Astrocyte of the hippocampus (primary cell): ENCODE measurements at places on chromosomes 11 and 22.

- no peak for DNase-seq
These were observed at the start of gene MRGPRX4 for GRCh38 chr11:18172666-18173065. Gene MRGPRX4, plus strand, starts transcription at chr11:18172837. Its CDS starts 420 bp downstream, at chr11:18173257.

DNA sequence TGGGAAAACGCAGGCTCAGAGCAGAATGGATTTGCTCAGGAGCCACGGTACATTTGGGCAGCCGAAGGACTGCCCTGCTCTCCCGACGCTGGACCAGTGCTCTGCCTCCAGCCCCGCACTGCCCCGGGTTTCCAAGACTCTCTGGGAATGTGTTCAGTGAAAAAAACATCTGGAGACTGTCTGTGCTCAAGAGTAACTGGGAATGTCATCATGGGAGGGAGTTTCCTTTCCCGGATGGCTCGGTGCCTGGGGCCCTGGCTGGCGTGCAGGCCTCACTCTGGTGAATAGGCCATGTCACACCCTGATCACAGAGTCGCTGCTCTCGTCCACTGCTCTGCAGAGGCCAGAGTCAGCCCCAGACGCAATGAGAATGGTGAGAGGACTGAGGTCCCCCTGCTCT, 9.8 kb upstream of the APOL6 start:
- DNase-seq: peak; percentile 39

DNA sequence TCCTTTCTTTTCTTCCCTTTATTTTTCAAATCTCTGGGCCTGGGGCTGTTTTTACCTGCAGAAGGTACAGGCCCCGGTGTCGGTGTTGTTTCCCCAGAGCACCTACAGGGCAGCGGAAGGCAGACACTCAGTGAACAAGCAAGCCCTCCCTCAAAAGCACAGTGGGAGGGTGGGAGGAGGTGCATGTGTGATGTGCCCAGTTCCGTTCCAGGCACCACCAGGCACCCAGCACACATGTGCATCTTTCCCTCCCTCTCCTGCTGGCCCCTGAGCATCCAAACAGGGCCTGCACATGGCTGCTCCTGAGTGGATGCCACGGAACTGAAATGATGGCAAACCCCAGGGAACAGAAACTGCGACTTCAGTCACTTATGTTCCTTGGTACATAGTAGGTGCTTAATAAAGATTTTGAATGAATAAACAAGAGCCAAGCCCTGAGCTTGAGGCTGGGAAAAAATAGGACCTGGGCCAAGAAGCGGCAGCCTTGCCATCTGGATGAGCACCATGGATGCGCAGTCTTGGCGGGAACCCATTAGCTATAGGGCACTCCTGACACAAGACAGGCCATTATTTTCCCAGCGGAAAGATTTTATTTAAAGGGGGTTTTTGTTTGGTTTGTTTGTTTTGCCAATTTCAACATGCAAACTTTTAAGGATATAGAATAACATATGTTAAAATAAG, 47.8 kb downstream of the ARRB1 start:
- no peak for DNase-seq

DNA sequence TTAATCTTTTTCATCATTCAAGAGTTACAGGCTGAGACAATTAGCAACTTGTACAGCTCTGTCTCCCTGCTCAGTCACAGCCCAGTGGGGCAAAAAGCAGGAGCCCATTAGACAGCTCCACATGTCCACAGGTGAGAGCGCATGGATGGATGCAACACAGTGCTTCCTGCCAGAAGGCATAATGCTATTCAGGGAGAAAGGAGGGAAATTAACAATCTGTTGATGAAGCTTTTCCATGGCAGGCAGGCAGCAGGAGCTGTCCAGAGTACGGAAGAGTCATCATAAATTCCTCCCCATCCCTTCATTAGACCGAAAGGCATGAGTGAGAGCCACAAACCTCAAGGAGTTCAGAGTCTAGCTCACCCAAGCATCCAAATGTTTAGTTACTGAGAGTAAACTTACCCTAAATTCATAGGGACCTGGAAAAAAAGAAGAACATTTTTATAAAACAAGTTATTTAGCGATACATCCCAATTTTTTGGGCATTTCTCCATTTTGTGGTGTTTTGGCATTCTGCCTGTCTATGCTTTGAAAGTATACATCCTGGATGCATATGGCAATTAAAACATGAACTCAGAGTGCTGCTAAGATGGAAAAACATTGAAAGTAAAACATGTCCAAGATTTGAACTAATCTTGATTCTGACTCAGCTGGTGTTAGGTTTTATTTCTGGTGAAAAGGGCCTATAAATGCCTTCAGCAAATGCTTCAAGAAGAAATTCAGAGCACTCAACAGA, 428.1 kb downstream of the OPCML start:
- DNase-seq: peak; percentile 15

DNA sequence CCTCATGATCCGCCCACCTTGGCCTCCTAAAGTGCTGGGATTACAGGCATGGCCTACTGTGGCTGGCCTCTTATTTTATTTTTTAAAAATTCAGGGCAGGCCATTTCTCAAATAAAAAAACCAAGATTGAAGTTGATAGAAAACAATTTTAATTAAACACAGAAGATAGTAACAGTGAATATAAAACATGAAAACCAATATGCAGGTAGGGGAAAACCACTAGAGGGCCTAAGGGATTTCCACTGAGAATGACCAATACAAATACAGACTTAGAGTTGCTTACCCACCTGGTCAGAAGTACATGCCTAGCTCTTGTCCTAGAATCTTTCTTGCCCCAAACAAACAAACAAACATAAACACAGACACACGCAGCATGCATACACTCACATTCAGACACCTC, 1.7 kb upstream of the RTCB start:
- DNase-seq: peak; percentile 23

GRCh38 chr11:34288492-34288891, 69.3 kb downstream of the ABTB2 start:
- no peak for DNase-seq

GRCh38 chr11:84543367-84544159, 1083.6 kb downstream of the DLG2 start:
- peak; percentile 5 for DNase-seq

- no peak for DNase-seq
These were observed 15.1 kb downstream of the P2RY2 start for GRCh38 chr11:73233211-73233610.

DNA sequence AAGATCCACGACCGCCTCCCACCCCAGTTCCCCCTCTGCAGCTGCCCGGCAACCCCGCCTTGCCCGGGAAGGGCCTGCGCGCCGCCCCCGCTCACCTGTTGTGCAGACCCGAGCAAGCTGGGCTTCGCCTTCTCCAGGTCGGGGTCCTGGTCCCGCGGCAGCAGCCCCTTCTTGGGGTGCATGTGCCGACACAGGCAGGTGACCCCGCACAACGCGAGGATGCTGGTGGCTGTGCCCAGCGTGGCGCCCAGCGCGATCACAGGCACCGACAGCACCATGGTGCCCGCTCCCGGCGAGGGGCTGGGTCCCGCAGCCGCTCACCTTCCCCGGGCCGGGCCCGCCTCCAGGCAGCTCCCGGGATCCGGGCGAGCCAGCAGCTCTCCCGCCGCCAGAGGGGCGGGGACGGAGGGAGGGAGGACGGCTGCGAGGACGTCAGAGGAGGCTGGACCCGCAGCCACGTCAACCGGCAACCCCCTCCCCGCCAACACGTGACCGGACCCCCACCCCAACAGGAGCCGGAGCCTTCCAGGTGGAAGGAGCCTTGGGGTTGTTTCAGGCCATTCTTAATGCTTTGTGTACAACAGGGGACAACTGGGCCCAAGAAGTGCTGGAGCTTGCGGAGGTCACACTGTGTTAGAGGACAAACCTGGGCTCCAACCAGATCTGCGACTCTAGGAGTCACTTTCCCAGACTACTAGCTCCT, at the start of gene SYT13:
SYT13 (minus strand) TSS at position 412 of the 703 bp plus-strand sequence; CDS start at position 278, 134 bp downstream.
- DNase-seq: peak; percentile 66

GRCh38 chr11:94533696-94534630, 9.8 kb upstream of the FUT4 start:
- DNase-seq: no peak

GRCh38 chr11:35525501-35526175, at the start of gene PAMR1:
Gene PAMR1, minus strand, starts transcription at chr11:35525616. Its CDS starts 31 bp downstream, at chr11:35525585.
- DNase-seq: peak; percentile 88

DNA sequence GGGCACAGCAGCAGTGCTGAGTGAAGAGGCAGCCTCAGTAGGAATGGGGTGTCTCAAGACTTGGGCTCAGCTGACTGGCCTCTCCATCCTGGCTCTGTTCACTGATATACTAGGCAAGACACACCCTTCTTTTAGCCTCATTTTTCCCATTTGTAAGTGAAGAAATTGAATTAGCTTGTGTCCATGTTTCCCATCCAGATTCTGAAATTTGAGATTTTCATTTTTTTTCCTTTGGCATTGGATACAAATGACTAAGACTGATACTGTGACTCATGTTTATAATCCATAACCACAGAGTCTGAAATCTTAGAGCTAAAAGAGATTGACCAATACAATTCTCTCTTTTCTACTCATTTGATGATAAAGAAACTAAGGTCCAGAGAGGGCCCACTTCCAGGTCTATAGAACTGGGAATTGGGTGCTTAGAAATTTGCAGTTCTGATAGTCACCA, 110.9 kb downstream of the KCNC1 start:
- DNase-seq: peak; percentile 31

DNA sequence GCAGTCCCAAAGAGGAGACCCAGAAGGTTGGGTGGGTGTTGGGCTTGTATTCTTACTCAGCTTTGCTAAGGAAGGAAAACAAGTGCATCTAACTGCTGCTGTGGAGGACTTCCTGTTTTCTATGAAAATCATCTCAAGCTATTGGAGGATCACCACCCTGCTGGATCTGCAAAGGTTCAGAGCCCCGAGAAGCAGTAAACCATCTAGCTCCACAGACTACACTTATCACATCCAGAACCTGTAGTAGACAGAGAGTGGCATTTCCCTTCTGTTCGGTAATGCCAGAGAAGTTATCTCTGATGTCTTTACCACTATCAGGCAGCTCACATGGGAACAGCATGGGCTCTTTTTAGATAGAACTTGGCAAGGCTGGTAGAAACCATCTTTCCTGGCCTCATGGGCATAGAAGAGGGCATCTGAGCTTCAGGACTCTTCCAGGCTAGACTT, 21.7 kb downstream of the KCNJ1 start:
- DNase-seq: no peak

- peak; percentile 89 for DNase-seq
These were observed 5.9 kb downstream of the TAB1 start for GRCh38 chr22:39405346-39406085.

DNA sequence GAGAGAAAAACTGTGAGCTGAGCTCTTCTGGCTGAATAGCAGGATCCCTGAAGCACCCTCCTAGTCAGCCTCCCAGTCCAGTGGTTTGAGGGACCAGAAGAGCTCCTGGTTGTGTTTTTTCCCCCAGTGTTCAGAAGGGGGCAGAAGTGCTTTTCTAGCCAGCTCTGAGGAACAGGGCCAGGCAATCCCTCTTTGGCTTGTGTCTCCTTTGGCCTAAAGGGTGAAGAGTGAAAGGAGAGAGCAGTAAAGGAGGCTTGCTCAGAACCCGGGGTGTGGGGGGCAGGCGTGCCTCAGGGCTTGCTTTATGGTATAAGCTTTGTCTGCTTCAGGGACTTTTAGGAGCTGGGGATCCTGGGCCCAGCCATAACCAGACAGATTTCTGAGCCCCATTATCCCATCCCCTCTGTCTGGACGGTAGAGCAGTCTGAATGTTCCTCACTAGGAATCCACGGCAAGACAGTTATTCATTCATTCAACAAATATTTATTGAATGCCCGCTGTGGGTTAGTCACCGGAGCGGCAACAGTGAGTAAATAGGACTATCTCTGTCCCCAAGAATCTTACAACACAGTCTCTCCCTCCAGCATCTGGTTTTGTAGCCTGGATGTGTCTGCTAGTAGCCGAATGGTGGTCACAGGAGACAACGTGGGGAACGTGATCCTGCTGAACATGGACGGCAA, 14.5 kb downstream of the ACP2 start:
- DNase-seq: peak; percentile 65

DNA sequence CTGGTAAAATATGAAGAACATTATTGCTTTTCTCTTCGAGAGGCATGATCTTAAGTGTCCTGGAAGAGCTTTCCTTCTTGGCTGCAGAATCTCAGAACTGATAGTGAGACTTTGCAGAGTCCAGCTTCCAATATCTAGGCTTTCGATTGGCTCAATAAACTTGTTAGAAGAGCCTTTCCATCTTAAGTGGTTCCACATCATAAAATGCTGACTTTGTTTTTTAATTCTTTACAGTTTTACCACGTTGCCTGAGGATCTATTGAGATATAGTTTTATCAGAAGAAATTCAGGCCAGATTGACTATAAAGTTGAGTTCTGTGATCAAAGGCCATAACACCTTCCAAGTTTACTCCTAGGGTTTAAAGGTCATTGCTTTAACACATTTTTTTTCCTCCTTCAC, 15.6 kb upstream of the DNAJB7 start:
- DNase-seq: no peak

DNA sequence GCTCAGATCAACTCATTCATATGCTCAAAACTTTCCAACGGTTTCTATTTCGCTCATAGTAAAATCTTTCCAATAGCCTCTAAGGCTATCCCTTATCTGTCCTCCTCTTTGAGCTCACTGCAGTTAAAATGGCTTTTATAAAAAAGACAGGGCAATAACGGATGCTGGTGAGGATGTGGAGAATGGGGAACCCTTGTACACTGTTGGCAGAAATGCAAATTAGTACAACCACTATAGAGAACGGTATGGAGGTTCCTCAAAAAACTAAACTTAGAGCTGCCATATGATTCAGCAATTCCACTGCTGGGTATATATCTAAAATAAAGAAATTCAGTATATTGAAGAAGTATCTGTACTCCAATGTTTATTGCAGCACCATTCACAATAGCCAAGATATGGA, 345.6 kb downstream of the DLG2 start:
- no peak for DNase-seq

GRCh38 chr11:46874586-46874985, 28.5 kb upstream of the CKAP5 start:
- DNase-seq: no peak

DNA sequence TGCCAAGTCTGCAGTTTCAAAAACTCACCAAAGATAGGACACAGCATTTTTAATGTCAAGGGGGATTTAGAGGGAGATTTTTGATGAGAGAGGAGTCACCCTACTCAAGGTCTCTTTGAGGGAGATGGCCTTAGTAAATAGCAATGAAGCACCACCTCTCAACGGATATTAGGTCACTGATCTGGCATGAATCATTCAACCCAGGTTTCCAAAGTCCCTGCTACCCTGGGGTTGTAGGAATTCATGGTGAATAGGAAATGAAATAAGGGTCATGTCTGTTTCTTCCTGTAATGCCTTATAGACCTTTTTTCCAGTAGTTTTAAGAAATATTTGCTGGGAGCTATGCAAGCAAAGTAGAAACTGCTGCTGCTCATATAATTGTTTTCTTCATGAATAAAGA, 2154.9 kb downstream of the LRRC4C start:
- no peak for DNase-seq

GRCh38 chr11:1623716-1624115, 1.8 kb upstream of the KRTAP5-4 start:
- DNase-seq: no peak

- no peak for DNase-seq
These were observed 2.8 kb downstream of the GRK3 start for GRCh38 chr22:25567251-25567675.

- DNase-seq: no peak
These were observed 3.4 kb downstream of the IRF7 start for GRCh38 chr11:612201-612960.

- DNase-seq: peak; percentile 15
These were observed 298.7 kb upstream of the ZC3H12C start for GRCh38 chr11:109794501-109794900.

- peak; percentile 80 for DNase-seq
These were observed 106.2 kb downstream of the ETS1 start for GRCh38 chr11:128481135-128481534.

GRCh38 chr11:78313181-78313795, 104.3 kb downstream of the GAB2 start:
- DNase-seq: peak; percentile 87

- DNase-seq: peak; percentile 91
These were observed 2.2 kb upstream of the CD151 start for GRCh38 chr11:830295-831117.

- no peak for DNase-seq
These were observed 60.6 kb downstream of the SEZ6L start for GRCh38 chr22:26229910-26230309.
